ENCODE measurements at places on chromosomes 2 and 18. TPM values are rescaled to one million over a fixed set of nuclear protein-coding genes. Genes with fewer than 3 reads are reported as not detected.

GRCh38 chr2:237565974-237566373, 400 bp upstream of the PRLH start:
- DNase-seq, result no peak

Gene G6PC2
- 0.15 TPM for total RNA-seq

Gene CCBE1
- 10.3 TPM for total RNA-seq

Gene TCF7L1
- 10.9 TPM for total RNA-seq

Gene CLEC4F
- 0.16 TPM for total RNA-seq

DNA sequence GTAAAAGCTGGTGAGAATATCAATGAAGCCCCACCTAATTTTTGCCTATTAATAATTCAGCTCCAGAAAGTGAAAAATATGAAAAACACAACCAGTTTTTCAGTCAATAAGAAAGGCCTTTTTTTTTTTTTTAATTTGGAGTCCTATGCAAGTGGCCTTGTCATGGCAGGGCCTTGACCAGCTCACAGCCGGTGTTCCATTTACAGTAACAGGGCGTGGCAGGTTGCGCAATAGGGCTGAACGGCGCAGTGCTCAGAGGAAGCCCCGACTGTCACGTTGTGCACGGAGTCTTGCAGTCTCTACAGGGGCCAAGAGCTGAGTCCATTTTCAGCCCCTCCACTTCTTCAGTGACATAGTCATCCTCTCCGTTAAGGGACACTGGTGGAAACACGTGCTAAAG, 184.1 kb upstream of the FN1 start:
- DNase-seq, result no peak

- no peak for DNase-seq
Observed at GRCh38 chr2:101114815-101115214, 36.4 kb downstream of the TBC1D8 start.

Gene CXCR4
- 4.1 TPM for total RNA-seq

Gene AKAIN1
- total RNA-seq, result not detected

Data from heart right ventricle (tissue), 16 donors.